ENCODE measurements at places on chromosomes 1 and 21. TPM values are rescaled to one million over a fixed set of nuclear protein-coding genes. Genes with fewer than 3 reads are reported as not detected.

LAMC2 gene
- total RNA-seq, result 0.91 TPM

DNA sequence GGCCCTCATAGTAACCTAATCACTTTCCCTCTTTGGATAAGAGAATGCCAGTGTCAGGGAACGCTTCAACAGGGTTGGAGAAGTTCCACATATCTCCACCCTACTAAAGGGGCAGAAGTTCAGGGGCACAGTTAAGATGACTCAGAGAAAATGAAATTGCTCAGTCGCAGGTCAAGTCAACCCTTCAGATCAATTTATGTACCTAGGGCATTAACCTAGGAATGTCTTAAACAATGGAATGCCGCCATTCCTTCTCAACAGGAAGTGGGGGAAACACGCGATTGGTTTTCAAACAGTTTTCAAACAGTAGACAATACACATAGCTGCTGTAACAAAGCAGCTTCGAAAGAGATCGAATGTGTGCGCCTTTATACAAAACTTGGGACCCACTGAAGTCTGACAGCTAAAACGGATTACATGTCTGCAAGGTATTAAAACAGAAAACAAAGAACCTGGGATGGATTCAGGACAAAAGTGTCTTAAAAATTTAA is 897 bp downstream of the SLC25A24 start:
- no peak for DNase-seq
- peak overlapping the region; percentile 78 for H3K27ac ChIP-seq
- H3K4me1 ChIP-seq, result peaks cover 26% of the 10 kb centered on the region
- H3K36me3 ChIP-seq, result peaks cover 15% of the 10 kb centered on the region
- peak overlapping the region; percentile 84 for H3K4me3 ChIP-seq

- H3K27ac ChIP-seq, result no peak overlapping the region
- no peaks in the 10 kb centered on the region for H3K36me3 ChIP-seq
- DNase-seq, result no peak
- H3K4me1 ChIP-seq, result no peaks in the 10 kb centered on the region
- no peaks in the 10 kb centered on the region for H3K27me3 ChIP-seq
These were observed 117.4 kb upstream of the CHRM3 start for GRCh38 chr1:239268941-239269340.

DNA sequence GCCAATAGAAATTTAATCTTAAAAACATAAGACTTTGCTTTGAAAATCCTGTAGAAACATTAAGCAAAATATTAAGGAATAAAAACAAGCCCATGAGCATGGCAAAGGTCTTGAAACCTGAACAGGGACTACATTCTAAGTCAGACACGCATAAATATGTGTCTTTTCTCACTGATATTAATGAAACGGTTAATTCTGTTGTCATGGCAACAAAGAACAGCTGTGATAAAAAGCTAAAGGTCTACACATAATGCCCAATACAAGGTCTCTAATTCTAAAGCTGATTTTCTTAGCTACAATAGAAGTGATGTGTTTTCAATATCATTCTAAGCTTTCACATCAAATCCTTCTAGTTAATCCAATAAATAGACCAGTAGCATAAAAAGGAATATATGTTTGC is 331.7 kb downstream of the PTBP2 start:
- H3K4me1 ChIP-seq, result no peaks in the 10 kb centered on the region
- H3K27me3 ChIP-seq, result no peaks in the 10 kb centered on the region
- H3K27ac ChIP-seq, result no peak overlapping the region
- no peak overlapping the region for H3K4me3 ChIP-seq

DNA sequence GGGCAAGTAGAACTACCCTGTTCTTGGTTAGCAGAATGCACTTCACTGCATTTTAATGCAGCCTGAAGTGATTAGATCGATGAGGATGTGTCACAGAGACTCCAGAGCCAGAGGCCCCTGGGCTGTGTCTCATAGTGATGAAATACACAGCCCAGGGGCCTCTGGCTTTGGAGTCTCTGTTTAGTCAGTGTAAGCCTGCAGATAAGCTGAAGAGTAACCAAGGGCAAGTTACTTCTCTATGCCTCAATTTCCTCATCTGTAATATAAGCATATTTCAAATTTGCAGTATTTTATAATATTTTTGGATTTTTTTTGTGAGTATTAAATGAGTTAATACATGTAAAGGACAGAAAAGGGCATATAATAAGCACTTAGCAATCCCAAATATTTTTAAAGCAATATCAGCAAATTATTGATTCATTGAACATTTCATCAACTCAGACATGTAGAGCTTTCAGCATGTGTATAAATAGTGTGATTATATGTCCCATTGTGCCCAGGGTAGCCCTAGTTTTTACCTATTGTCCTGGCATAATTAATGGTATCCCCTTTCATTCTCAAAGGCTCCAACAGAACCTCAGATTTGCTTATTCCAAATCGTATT is 23.6 kb upstream of the APOBEC4 start:
- no peak for DNase-seq
- no peak overlapping the region for H3K27ac ChIP-seq
- no peak overlapping the region for H3K4me3 ChIP-seq
- no peaks in the 10 kb centered on the region for H3K27me3 ChIP-seq

ORC1 gene
- total RNA-seq, result 51.0 TPM

RGS1 gene
- total RNA-seq, result 12.0 TPM
